Activated CD4-positive, alpha-beta T cell treated with anti-CD3 and anti-CD28 coated beads, Interleukin-2, amount 50 U/mL, for 48 hours (primary cell): ENCODE measurements at places on chromosomes 11 and 22.

GRCh38 chr11:16759857-16760508 lies 21.5 kb downstream of the C11orf58 start:
- DNase-seq, result no peak

- no peak for DNase-seq
Measured at GRCh38 chr11:94941131-94941530, 32.2 kb downstream of the CWC15 start.

DNA sequence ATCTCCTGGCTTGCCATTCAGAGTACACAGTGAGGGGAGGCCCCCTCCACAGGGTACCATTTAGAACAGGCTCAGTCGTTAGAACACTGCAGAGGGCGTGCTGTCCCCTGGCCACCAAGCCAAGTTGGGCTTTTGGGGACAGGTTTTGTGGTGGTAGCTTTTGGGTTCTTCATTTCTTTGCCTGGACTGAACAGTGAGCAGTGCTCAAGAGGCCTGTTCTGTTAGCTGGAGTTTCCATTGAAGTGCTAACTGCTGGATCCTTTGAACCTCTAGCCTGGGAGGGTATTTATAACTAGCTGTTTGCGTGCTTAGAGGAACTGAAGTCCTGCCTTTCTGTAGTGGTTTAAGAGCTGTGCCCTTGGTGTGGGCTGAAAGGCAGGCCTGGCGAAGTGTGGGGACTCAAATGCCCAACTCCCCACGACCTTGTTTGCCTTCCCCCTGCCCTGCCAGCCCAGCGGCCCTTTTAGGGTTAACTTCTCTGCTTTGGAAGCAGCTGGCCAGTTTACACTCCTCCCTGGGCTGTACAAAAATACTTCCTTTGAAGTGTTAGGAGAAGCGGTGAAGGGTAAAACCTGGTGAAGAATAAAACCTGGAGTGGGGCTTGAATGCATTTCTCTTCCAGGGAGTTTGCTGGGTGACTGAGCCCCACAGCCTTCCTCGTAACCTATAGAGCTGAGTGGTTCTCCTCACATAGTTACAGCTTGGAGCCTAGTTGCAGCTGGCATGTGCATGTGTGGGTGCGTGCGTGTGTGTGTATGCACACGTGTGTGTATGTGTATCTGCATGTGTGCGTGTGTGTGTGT lies 34.6 kb downstream of the ZNRF3 start:
- DNase-seq, result no peak

GRCh38 chr11:47593934-47594855 lies at the start of gene C1QTNF4:
Gene C1QTNF4, minus strand, starts transcription at chr11:47594411. Its CDS starts 3,601 bp downstream, at chr11:47590810.
- no peak for DNase-seq

DNA sequence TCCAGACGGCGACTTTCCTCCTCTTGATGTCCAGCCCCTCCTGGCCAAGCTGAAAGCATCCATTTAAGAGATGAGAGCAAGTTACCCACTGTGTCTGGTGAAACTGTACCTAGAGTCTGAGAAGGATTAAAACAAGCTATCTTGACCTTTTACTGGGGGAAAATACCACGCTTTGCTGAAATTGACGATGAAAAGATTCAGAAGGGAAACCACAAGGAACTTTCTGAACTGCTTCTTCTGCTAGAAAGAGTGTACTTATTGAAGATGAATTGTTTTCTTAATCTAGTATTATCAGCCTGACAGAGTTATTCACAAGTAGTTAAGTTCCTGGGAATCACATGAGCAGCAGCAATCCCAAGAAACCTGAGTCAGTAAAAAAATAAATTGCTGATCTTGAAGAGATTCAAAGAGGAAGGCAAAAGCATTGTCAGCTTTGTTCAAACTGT lies 13.1 kb upstream of the MS4A6A start:
- no peak for DNase-seq

DNA sequence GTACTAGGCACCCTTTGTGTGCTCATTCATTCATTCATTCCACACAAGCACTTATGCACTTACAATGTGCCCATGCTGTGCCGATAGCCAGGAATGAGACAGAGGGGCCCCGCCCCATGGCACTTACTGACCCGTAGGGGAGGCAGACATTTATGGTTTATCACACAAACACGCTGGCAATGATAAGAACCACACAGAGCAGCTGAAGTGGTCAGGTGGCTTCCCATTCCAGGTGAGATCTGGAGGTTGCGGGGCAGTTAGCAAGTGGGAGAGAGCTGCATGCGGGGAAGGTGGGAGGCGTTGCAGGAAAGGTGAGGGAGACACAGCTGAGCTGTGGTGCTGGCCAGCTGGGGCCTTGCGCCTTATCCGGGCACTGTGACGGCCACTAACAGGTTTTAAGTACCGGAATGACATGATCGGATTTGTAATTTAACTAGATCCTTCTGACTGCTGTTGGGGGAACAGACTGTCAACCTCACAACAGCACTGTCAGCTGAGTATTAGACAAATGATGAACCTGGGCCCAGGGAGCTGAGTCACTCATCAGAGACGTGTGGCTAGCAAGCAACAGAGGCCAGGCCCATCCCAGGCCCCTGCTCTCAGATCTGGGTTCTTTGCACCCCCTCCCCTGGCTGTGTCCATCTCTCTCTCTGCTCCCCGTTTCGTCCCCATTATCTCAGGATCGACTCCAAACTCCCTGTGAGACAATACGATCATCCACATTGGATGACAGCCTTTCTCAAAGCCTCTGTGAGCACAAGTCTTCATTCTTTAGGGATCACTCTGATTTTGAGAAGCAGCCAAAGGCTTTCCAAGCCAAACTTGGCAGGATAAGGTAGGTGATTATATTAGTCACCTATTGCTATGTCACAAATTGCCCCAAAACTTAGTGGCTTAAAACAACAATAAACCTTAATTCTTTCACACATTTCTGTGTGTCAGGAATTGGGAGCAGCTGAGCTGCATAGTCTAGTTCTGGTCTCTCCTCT lies 28.4 kb downstream of the RASD2 start:
- DNase-seq, result no peak

DNA sequence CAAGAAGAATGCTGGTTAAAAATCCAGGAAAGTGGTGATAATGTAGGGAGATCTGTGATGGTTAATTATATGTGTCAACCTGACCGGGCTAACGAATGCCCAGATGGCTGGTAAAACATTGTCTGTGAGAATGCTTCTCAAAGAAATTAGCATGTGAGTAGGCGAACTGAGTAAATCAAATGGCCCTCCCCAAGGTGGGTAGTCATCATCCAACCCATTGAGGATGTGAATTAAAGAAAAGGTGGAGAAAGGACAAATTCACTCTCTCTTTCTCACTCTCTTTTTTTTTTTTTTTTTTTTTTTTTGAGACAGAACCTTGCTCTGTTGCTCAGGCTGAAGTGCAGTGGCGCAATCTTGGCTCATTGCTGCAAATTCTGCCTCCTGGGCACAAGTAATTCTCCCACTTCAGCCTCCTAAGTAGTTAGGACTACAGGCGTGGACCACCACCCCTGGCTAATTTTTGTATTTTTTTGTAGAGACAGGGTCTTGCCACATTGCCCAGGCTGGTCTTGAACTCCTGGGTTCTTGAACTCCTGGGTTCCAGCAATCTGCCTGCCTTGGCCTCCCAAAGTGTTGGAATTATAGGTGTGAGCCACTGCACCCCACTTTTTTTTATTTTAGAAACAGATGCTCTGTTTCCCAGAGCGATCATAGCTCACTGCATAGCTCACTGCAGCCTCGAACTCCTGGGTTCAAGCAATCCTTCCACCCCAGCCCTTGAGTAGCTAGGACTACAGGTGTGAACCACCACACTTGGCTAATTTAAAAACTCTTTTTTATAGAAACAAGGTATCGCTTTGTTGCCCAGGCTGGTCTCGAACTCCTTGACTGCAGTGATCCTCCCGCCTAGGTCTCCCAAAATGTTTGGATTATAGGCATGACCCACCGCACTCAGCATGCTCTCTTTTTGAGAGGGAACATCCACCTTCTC lies 22.0 kb upstream of the P2RY6 start:
- peak; percentile 10 for DNase-seq

- no peak for DNase-seq
Measured at GRCh38 chr11:125496529-125496857, 428 bp upstream of the FEZ1 start.

- no peak for DNase-seq
Measured at GRCh38 chr11:134614141-134614540, 202.1 kb upstream of the B3GAT1 start.

DNA sequence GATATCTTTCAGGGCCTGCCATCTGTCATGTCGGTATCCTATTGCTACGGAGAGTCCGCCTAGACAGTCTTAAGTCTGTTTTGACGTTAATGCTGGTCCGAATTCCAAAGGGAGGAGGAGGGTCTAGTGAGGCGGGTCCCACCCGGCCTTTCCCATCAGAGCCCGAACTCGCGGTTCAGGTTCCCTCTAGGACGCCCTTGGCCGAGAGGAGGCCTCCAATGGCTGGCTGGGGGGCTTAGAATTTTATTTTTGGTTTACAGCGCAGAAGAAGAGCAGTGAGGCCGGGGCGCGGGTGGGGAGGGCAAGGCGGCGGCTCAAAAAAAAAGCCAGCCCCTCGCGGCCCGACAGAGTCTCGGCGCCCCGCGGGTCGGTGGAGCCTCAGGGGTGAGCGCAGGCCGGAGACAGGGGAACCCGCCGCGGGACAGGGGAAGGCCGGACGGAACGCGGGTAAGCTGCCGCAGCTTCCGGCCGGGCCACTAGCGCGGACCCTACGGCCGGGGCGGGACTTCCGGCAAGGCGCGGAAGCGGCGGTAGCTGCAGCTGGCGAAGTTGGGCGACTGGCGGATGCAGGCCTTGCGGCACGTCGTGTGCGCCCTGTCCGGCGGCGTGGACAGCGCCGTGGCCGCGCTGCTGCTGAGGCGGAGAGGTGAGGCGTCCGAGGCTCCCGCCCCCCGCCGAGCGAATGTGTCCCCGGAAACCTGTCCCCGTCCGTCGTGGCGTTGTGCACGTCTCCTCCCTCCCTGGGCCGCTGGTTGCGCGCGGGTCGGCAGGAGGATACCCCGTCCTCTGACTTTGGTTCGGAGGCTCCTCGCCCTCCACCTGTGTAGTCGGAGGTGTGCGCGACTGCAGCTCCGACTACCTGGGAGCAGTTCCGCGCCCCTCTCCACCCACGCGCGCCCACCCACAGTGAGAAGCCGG lies at the start of gene TRMU:
Gene TRMU (plus strand): TSS at position 514 of the 918 bp plus-strand sequence. CDS start 51 bp downstream, at position 565.
- DNase-seq, result peak; percentile 78

GRCh38 chr11:110955776-110956175 lies 243.5 kb upstream of the ARHGAP20 start:
- no peak for DNase-seq
